Activated T-helper 1 cell treated with Interleukin-2 at 50 U/mL for 16 hours (primary cell): ENCODE measurements at places on chromosomes 1 and 21.
A peak's percentile ranks its signal among the peaks of the same experiment; 100 is the strongest.

- DNase-seq, result no peak
Observed at GRCh38 chr1:41936107-41936506, 17.4 kb upstream of the HIVEP3 start.

DNA sequence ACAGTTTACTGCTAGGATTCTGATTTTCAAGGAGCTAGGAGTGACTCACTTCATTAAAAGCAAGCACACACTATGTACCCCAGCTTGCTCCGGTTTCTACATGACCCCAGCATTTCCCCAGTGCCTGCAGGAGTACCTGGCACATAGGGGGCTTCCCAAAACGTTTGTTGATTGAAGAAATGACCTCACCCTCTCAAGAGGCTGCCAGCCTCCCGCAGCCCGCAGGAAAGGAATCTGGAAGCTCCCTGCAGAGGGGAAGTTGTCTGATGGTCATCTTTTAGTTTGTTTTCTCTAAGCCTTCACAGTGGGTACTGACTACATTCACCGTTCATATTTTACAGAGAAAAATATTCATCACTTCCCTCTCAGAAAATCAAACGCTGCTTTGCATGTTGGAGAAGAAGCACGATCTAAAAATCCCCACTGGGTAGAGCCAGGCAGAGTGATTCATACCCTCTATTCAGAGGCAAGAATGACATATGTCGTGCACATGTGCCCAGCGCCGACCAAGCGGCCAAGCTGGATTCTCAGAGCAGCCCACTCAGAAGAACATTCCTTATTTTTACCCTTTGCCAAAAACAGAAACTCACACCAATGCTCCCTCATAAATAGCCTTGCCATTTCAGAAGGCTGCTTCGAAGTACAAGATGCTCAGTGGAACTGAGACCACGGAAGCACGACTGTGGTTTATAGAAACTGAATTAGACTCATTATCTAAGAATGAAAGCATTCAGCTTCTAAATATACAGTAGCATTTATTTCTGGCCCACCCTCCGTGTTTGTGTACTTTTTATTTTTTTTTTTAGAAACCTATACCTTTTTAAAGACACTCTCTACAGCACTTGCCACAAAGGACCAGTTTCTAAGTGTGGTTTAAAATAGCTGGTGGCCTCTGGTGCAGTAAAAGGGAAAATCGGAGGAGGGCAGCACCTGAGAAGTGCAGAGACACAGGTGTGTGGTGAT lies 143.2 kb downstream of the MIS18A start:
- DNase-seq, result no peak

DNA sequence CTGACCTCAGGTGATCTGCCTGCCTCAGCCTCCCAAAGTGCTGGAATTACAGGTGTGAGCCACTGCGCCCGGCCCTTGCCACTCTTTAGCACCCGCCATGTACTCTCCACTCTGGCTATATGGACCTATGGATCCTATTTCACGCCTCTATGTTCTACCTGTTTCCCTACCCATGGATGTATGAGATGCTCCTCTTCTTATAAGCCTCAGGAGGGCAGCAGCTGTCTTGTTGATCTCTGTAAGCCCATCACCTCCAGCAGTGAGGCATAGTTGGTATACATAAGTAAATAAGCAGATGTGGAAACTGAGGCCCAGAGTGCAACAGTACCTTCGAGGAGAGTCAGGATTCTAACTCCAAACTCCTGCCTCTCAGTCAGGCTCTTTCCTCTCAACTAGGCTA lies 24.7 kb upstream of the ARTN start:
- DNase-seq, result no peak

DNA sequence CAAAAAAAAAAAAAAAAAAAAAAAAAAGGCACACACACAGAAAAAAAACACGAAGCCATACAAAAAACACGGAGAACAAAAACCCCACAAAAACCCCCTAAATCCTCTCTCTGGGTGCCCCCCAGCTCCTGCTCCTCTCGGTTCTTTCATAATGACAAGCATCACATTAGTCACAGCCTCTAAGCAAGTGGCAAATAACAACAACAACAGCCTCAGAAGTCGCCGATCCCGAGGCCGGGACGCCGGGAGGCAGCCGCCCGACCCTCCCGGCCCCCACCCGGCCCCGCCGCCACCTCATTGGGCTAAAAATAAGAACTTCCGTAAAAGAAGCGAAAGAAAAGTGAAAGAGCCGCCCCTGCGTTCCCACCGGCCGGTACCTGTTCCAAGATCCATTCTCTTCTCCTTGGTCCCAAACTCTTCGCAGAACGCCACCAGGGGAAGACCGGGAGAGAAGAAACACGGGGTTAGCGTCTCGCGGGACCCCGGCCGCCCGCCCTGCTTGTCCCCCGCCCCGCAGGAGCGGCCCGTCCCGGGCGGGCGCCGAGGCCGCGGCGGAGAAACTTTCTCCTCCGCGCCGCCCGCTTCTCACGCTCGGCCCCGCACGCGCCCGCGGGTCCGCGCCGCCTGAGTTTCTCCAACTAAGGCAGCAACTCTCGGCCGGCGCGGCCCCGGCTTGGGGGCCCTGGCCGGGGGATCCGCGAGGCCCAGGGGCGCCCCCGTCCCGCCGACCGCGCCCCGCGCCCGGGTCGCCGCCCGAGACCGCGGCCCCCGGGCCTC lies 102.8 kb downstream of the CASZ1 start:
- DNase-seq, result peak; percentile 14

DNA sequence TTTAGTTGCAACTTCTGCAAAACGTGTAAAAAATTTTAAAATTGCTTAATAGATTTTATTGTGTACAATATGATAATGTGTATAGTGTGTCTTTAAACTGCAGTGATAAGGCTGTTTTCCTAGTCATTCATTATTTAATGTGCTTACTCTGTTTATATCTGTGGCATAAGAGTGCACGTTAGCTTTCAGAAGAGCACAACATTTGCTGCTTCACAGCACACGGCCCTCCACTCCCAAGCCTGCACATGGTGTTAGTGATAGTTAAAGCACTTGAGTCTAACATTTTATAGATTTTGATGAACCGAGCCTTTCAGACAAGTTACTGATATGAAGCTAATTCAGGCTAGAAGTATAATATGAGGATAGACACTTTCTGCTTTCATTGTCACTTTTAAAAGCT lies 120.6 kb downstream of the ADGRL2 start:
- DNase-seq, result no peak

DNA sequence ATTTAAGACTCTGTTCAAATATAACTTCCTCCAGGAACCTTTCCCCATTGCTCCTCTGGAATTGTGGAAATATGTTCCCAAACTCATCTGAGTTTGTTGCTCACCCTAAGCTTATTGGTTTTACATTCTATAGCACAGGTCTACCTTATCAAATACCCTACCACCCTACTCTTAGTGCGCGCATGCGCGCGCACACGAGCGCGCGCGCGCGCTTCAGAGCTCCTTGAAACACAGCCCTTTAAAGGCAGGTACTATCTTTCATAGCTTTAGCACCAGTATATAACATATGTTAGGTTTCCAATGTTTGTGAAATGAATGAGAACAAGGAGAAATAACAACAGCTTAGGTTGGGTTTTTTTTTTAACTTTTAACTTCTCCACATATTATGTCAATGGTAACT lies 3.5 kb downstream of the IPP start:
- DNase-seq, result no peak

- DNase-seq, result no peak
Observed at GRCh38 chr1:179029321-179029759, 3.6 kb downstream of the FAM20B start.

DNA sequence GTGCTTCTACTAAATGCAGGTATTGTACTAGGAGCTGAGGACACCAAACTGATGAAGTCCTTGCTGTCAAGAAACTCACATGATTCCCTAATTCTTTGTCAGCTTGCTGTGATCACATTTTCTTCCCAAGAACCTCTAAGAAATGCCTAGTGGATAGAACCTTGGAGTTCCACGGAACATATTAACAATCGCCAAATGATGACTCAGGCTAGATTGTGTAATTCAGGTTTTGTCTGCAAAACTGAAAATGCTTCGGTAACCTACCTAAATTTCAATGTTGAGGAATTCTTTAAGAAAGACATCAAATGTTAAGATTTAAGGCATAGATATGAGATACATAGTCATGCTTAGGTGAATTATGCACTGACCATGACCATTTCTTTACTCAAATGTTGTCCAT lies 1.7 kb upstream of the GADD45A start:
- no peak for DNase-seq

DNA sequence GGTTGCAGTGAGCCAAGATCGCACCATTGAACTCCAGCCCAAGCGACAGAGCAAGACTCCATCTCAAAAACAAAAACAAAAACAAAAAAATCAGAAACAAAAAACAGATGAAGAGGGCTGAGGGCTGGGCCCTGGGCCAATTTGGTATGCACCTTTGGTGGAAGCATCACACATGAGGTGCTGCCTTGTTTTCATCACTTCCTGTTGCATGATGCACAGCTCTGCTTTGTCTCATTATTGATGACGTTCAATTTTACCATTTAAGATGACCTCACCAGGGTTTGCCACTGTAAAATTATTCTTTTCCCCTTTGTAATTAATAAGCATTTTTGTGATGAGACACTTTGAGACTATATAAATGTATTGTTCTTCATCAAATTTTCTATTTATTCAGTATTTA lies 9.8 kb upstream of the IFNAR2 start:
- no peak for DNase-seq

DNA sequence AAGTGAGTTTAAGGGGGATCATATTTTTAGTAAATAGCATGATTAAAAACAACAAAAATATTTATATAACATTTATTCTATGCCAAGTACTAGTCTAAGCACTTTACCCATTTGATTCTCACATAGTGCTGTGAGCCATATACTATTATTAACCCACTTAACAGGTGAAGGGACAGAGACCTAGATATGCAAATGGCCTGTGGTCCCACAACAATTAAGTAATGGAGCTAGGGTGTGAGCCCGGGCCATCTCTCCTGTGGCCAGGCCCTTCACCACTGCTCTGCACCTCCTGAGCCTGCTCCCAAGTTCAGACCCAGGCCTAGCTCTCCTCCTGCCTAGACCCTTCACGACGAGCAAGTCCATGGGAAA lies 537 bp downstream of the ASCL5 start:
- DNase-seq, result no peak

- DNase-seq, result no peak
Observed at GRCh38 chr21:24941316-24942185, 665.7 kb downstream of the MRPL39 start.

DNA sequence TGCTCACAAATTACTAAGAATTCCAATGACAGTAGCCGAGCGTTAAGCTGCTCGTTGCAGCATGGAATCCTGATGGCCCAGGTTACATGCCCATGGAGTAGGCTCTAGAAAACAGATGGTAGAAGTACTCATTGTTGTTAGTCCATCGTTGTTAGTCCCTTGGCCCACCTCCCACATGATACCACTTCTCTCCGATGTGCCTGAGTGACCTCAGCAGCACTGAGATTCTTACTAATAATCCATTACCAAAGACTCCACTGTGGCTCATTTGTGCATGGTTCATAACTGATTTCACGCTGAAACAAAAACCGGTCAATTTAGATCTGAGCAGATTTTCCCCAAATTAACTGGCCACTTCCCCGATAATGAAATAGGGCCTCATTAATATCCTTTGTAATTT lies 772.3 kb upstream of the CXADR start:
- no peak for DNase-seq

GRCh38 chr1:12276225-12276624 lies 46.4 kb downstream of the VPS13D start:
- DNase-seq, result no peak

GRCh38 chr1:24481101-24481500 lies 21.5 kb upstream of the RCAN3 start:
- DNase-seq, result peak; percentile 20

DNA sequence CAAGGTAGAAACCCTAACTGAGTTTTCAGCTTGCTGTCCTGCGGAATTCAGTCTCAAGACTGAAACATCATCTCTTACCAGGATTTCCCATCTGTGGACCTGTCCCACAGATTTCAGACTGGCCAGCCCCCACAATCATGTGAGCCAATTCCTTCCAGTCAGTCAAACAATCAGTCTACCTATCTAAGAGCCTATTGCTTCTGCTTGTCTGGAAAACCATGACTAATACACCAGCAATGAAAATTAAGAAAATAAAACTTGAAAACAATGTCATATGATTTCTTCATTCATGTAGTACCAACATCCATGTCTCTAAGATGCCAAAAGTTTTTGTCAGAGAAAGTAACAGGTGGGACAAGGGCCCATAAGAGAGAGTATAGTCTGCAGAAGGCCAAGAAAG lies 57.6 kb upstream of the CRB1 start:
- no peak for DNase-seq

DNA sequence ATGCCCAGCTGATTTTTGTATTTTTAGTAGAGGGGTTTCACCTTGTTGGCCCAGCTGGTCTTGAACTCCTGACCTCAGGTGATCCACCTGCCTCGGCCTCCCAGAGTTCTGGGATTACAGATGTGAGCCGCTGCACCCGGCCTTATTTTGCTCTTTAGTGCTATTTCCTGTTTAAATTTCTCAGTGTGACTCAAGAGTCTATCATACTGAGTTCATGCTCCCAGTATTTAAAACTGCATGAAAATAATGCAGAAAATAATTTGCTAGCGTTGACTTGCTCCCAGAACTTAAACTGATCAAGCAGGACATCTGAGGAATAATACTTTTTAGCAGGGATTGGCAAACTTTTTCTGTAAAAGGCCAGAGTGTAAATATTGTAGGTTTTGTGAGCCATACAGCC lies 86.4 kb upstream of the C1orf21 start:
- DNase-seq, result no peak

DNA sequence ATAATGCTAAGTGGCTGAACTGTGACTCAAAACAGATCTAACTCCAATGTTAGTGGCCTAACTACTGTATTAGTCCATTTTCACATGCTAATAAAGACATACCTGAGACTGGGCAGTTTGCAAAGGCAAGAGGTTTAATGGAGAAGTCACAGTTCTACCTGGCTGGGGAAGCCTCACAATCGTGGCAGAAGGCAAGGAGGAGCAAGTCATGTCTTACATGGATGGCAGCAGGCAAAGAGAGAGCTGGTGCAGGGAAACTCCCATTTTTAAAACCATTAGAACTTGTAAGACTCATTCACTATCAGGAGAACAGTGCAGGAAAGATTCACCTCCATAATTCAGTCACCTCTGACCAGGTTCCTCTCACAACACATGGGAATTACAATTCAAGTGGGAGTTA lies 79.7 kb upstream of the CACYBP start:
- no peak for DNase-seq

DNA sequence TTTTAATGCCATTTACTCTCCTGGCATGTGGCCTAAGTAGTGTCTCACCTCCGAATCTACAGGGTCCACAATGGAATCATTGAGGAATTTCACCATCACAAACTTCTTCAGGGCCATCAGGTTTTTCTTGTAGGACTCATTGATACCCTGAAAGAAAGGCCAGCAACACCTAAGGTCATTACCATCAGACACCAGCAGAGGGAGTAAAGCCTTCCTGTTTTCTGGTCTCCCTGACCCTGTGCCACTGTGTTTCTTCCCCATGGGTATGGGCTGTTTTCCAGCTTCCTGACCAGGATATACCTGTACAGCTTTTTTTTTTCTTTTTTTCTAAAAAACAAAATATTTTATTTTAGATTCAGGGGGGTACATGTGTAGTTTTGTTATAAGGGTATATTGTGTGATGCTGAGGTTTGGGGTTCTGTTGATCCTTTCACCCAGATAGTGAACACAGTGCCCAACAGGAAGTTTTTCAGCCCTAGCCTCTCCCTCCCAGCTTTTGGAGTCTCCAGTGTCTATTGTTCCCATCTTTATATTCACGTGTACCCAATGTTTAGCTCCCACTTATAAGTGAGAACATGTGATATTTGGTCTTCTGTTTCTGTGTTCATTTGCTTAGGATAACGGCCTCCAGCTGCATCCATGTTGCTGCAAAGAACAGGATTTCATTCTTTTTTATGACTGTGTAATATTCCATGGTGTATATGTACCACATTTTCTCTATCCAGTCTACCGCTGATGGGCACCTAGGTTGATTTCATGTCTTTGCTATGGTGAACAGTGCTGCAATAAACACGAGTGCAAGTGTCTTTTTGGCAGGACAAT lies 18.3 kb downstream of the PPT1 start:
- DNase-seq, result no peak
